Stimulated activated CD4-positive, alpha-beta T cell treated with anti-CD3 and anti-CD28 coated beads, Interleukin-15, amount 100 ng/mL, for 48 hours (primary cell): ENCODE measurements at places on chromosomes 1 and 21.

DNA sequence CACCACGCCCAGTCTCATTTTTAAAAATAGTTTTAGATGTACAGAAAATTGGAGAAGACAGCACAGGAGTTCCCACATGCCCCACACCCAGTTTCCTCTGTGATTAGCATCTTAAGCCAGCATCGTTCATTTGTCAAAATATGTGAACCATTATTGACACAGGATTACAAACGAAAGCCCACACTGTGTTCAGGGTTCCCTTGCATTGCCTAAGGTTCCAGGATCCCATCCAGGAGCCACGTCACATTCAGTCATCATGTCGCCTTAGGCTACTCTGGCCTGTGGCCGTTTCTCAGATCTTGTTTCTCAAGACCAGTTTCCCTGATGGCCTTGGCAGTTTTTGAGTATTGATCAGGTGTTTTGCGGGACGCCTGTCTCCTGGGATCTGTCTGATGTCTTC lies 34.7 kb upstream of the TNFRSF1B start:
- DNase-seq, result no peak

DNA sequence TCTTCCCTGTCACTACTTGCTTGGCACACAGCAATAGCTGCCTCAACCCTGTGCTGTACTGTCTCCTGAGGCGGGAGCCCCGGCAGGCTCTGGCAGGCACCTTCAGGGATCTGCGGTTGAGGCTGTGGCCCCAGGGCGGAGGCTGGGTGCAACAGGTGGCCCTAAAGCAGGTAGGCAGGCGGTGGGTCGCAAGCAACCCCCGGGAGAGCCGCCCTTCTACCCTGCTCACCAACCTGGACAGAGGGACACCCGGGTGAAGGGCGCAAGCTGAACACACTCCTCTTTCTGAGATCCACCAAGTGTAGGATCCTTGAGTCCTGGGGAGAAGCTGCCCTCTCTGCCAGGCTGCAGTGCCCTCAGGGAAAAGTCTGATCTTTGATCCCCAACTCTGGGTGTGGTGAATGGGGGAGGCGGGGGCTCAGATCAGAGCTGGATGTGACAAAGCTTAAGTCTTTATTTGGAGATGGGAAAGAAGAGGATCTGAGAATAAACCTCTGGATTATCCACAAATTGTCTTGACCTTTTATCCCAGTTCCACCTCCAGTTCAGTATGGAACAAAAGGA lies 1.2 kb downstream of the RXFP4 start:
- DNase-seq, result no peak

DNA sequence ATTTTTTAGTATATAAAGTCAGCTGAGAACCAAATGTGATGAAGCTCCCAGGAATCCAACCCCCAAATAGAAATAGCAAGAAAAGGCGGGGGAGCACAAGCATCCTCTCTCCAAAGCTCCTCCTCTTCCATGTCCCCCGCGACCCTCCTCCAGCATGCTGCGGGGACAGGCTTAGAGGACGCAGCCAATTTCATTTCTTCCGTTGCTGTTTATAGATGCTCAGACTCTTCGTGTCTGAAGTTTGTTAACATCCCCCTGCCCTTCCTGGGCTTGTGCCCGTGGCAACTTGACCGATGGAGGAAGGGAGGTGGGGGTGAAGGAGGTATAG lies 754 bp upstream of the NPPA start:
- no peak for DNase-seq

DNA sequence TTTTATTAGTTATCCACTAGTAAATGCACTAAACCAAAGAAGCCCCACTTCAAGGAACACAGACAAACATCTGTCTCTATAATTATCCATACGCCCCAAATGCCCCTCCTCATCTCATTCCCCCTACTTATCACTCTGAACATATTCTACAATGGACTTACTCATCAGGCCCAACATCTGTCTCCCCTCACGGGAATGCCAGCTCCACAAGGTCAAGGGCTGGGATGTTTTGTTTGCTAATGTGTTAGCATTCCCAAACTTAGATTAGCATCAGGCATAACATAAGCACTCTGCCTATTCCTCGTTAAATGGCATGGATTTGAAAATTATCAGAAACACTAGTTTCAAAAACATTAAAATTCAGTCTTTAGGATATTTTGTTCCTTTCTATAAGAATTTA lies 279.5 kb downstream of the DSCAM start:
- no peak for DNase-seq

DNA sequence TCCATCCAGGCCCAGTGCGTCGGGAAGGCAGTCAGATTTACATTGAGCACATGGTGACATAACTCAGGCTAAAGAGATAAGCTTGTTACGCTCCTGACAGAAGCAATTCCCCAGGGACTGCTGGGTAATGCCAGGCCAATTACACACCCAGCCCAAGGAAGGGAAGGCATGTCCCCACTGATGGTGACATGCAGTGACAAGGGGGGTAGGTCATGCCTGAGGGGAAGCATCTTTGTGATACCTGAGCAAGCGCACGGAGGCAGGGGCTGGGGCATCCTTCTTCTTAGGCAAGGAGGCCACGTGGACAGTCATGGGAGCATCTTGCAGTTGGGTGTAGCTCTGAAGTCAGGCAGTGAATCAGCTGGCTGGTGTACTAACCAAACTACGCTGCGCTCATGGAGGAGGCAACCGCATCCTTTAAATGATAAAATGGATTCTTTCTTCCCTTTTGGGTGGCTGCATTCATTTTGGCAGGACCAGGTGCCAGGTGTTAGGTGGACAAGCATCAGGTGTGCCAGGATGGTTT lies 39.6 kb upstream of the GRIK3 start:
- DNase-seq, result no peak

DNA sequence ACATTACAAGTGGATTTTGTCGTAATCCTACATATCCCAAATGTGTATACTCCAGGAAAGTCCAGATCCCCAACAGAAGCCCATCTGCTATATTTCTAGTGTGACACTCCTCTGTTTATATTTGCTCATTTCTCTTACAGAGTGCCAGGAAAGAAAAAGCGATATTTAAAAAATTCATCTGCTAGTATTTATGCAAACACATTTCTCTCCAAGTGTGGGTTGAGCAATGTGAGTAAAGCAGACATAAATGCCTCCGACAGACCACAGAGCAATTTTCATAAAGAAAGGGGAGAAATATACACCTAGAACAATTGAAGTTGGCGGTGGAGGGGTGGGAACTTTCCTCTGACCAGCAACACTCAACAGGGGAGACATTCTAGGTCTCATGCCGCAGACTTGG lies 22.2 kb upstream of the RAP1A start:
- no peak for DNase-seq
